ENCODE measurements at places on chromosomes 7 and 10.

DNA sequence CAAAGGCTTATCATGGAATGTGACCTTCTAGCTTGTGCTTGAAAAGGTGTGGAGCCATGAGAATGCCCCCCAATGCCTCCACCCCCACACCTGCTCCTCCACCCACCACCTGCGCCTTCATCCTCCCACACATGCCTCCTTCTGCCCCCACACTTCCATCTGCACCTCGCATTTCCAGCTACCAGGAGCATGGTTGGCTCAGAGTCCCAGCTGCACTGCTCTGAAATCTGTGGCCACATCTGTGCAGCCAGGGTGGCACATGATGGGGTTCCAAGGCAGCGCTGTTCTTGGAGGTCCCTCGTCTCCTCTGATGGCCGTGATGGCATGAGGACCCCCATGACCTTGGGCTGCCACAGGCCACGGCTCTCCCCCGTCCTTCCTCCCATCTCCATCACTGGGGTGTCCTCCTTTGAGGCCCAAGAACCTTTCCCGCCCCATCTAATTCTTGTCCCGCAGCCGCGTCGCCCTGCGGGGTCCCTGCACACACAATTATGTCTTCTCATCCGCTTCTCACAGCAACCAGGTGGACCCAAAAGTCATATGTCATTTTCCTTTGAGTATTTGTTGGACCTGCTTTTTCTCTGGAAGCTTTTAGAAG lies 40.6 kb upstream of the CNPY1 start:
- DNase-seq = no peak

DNA sequence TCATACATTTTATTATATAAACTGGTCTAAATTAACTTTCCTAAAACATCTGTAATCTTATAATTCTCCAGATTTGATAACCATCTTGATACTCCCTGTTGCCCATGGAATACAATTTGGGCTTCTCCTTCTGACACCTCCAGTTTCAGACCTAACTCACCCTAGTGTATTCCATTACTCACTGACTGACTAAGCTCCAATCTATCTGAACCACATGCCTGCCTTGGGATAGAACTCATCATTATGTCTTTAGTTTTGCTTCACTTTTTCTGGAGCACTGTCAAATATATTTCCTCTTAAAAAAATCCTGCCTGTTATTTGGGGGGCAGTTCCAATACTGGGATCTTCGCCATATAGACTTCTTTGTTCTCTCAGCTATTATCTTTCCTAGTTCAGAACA lies 4.9 kb upstream of the FOXP2 start:
- no peak for DNase-seq

- DNase-seq = no peak
These were observed 15.4 kb downstream of the NSUN6 start for GRCh38 chr10:18635995-18636394.

- no peak for DNase-seq
These were observed 661.1 kb downstream of the PCDH15 start for GRCh38 chr10:54139819-54140428.

- no peak for DNase-seq
These were observed 205.2 kb downstream of the SFMBT2 start for GRCh38 chr10:7205656-7206055.

GRCh38 chr10:106224676-106225075 lies 939.8 kb downstream of the SORCS1 start:
- DNase-seq = no peak

GRCh38 chr7:15305002-15305600 lies 256.7 kb downstream of the AGMO start:
- peak; percentile 8 for DNase-seq

- DNase-seq = no peak
These were observed 178.2 kb downstream of the SLC25A13 start for GRCh38 chr7:96143495-96144259.

DNA sequence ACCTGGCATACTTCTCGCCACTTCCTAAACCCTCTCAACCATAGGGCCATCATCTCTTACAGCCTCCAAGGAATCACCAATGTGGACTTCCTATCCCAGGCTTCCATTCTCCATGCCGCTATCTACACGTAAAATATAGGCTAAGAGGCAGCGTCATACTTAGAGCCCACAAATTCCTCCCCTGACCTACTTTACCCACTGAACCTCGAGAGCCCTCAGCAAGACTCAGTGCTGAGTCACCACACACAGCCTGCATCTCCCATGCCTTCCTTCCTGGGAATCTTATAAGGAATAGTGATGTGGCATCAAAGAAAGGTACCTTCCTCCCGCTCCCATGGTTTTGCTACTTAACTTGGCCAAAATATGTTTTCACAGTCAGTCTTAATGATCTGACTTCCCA lies 435.6 kb upstream of the NFE2L3 start:
- DNase-seq = peak; percentile 69

DNA sequence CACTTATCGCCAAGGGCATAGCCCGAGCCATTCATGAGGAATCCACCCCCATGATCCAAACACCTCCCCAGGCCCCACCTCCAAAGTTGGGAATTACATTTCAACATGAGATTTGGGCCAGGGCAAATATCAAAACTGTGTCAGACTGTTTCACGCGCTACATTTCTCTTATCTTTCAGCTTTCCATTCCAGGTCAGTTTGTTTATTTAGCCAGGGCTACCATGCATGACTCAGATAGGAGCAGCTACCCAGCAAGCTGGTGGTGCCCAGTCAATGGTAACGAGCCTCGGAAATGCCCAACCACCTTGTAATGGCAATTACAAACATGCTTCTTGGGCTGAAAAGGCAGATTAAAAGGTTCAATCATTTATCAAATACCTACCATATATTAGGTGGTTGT lies 43.6 kb upstream of the BAMBI start:
- peak; percentile 40 for DNase-seq

- peak; percentile 33 for DNase-seq
These were observed 163.1 kb upstream of the PLXNA4 start for GRCh38 chr7:132739271-132739955.

DNA sequence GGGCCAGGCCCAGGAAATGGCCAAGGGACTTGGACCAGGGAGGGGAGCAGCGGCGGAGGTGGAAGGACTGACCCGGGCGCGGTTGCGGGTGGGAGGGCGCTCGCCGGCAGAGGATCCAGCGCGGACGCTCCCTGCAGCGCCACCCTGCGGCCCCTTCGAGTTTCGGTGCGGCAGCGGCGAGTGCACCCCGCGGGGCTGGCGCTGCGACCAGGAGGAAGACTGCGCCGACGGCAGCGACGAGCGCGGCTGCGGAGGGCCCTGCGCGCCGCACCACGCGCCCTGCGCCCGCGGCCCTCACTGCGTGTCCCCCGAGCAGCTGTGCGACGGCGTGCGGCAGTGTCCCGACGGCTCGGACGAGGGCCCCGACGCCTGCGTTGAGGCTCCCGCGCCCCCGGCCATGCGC lies 16.8 kb upstream of the ZNF467 start:
- no peak for DNase-seq

DNA sequence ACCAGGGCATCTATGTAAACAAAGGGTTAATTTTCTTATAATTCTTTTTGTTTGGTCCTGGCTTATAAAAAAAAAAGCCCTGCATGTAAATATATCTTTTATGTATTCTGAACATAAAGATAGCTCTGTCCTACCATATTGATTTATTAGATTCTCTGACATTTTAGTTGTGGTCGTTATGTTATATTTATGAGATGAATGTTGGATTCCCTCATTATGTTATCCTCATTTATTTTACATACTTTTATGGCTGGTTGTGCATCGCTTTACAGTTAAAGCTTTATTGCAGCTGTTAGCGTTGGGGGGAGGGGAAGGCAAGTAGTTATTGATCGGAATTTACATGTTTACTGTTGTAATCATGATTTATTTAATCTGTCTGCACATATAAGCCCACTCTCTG lies 431.5 kb downstream of the LRMDA start:
- no peak for DNase-seq

GRCh38 chr7:68691261-68692216 lies 906.7 kb upstream of the AUTS2 start:
- peak; percentile 47 for DNase-seq

DNA sequence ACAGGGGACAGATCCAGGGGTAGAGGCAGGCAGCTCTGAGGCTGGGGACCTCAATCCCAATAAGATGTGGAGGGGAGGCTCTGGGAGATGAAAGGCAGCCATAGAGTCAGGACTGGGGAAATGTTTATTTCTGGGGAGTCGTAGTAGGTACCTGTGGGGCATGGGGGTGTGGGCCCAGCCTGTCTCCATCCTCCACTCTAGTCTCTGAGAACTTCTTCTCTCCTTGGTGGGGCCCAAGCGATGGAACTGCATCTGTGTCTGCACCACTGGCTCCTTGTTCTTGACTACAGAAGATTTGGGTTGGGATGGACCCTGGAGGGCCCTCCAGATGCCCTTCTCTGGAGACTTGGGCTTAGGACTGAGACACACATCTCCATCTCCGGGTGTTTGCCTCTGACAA lies 953.9 kb upstream of the ZNF722 start:
- no peak for DNase-seq

GRCh38 chr10:33134011-33134751 lies 176.2 kb upstream of the ITGB1 start:
- no peak for DNase-seq

DNA sequence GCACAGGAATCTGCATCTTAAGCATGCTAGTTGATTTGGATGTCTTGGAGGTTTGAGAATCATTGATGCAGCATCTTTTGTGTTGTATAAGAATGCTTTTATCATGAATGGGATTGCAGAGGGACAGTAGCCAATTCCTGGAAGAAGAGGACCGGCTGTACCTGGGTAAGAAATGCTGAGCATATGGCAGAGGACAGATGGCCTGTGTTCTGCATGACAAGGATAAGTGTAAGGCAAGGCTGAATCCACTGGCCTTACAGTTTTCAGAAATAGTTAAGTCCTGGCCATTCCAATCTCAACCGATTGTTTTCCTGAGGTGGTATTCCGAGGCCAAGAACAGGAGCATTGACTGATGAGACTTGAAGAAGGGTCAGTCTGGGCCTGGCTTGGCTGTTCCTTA lies 24.4 kb upstream of the KBTBD2 start:
- no peak for DNase-seq

- no peak for DNase-seq
These were observed 14.2 kb downstream of the HK1 start for GRCh38 chr10:69292459-69292858.

- no peak for DNase-seq
These were observed 96.9 kb upstream of the CCDC71L start for GRCh38 chr7:106757846-106758245.

DNA sequence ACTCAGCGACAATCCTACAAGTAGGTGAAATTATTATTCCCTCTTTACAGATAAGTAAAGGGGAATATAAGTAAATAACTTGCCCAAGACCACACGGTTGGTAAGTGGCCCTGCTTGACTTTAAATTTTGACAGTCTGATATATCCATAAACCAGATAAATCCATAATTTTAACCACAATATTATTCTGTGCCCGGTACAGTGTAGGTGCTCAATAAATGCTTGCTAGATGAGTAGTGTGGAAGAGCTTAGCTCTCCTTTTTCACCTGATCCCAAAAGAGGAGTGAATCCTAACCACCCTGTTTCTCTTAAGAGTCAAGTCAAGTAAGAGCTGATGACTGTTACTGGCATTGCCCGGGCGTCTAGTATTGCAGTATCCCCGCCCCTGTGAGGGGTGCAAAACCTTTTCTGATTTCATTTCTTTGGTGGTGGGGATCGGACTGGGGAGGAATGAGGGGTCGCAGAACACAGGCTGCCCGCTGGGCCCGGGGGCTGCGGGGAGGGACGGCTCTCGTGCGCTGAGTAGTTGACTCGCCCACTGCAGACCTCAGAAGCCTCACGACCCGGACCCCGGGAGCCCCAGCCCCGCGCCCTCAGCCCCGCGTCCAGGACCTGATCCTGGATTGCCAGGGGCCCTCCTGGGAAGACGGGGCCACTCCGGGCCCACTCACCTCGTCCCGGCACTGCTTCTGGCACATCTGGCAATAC lies 490 bp downstream of the KIN start:
- no peak for DNase-seq

- DNase-seq = no peak
These were observed 20.8 kb upstream of the PAX2 start for GRCh38 chr10:100724531-100725027.

GRCh38 chr10:26832960-26833359 lies 27.8 kb downstream of the ABI1 start:
- DNase-seq = no peak

DNA sequence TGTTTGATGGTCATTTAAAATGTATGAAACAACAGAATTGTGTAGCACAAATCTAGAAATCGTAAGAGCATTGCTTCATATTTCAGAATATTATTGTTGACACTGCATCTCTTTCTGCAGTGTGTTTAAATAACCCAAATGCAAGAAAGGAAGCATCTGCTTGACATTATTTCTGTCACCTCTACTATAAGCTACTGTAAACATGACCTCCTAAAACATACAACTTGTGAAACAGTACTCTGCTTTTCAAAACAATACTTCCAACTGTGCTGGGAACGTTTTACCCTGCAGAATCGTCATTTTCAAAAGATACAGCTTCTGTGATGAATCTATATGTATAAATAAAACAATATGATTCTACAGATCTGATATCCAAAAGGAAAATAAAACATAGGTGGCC lies 82.0 kb downstream of the RNF133 start:
- DNase-seq = no peak

GRCh38 chr7:112481833-112482670 lies 1.3 kb downstream of the LSMEM1 start:
- DNase-seq = peak; percentile 30

DNA sequence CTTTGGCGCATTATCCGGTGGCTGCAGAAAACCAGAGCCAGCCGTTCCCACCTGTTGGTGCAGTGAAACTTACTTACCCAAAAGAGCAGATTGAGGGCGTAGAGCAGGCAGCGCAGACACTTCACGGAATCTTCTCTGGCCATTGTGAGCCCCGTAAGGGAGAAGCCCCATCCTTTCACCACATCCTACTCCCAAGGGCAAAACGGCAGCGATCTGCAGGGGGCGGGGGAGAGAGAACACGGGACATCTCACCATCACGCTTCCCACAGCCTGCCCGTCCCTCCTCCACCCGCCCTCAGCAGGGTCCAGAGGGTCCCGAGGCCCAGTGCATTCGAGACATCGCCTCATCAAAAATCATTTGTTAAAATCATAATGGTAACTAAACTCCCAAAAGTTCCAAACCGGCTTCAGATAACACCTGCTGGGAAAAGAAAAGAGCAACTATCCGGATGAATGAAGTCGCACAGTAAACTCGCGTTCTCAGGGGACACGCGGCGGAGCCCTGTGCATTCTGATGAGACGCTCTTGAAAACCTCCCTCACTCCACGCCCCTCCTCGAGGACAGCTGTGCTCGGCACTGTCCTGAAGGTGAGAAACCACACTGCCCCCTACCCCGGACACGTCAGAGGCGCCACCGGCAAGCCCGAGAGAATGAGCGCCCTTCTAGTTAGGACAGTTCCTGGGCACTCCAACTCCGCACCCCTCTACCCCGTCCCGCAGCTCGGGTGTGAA lies 1.2 kb downstream of the TSPAN12 start:
- DNase-seq = no peak

DNA sequence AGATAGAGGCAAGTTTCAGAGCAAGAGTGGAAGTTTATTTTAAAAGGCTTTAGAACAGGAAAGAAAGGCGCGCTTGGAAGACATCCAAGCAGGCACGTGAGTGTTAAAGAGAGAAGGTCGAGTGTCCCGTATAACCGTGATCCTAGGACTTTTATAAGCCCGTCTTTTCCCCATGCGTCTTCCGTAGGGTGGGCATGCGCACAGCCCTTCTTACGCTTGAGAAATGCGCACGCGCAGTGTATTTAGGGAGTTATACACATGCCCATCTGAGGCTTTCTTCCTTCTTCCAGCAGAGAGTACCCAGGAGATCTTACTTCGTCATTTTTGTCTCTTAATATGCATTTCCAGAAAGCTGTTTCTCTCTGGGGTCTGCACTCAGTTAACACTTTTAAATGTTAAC lies 52.4 kb downstream of the CALD1 start:
- DNase-seq = no peak

- no peak for DNase-seq
These were observed 2.3 kb downstream of the DNMBP start for GRCh38 chr10:100007231-100008141.

All from H54 (cell line).